Stimulated activated CD4-positive, alpha-beta T cell treated with anti-CD3 and anti-CD28 coated beads, Interleukin-1b, Interleukin-23, amount 100 ng/mL, for 4 hours (primary cell): ENCODE measurements at places on chromosomes 16 and 17.

DNA sequence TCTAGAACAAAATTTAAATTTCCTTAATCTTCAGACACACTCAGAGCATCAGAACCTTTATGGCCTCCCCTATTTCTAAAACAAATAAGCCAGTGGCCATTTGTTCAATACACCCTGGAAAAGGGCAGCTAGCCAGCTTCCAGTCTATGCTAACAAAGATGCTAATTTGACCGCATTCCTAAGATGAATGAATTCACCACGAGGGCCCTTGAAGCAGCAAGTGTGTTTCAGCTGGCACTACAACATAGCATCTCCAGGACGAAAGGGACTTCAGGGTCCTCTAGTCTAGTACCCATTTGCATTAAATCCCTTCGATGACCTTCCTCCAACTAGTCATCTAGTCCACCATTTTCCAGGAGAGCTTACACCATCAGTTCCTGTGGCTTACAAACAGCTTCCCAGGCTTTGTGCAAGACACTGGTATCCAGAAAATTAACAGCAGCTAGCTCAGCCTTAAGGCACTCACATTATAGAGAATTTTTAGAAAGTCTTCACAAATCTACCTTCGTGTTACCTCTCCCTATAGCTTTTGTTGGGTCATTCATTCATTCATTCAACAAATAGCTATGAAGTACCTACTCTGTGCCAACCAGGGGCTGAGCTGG lies 10.9 kb downstream of the KRT37 start:
- DNase-seq, result no peak

DNA sequence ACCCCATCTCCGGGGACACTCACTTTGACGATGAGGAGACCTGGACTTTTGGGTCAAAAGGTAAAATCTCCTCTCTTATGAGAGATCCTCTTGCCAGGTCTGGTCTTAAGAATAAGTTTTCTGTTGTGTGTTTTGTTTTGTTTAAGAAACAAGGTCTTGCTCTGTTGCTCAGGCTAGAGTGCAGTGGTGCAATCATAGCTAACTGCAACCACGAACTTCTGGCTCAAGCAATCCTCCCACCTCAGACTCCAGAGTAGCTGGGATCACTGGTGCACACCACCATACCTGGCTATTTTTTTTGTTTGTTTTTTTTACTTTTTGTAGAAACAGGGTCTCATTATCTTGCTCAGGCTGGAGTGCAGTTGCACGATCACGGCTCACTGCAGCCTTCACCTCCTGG lies 4.1 kb downstream of the MMP25 start:
- DNase-seq, result no peak

DNA sequence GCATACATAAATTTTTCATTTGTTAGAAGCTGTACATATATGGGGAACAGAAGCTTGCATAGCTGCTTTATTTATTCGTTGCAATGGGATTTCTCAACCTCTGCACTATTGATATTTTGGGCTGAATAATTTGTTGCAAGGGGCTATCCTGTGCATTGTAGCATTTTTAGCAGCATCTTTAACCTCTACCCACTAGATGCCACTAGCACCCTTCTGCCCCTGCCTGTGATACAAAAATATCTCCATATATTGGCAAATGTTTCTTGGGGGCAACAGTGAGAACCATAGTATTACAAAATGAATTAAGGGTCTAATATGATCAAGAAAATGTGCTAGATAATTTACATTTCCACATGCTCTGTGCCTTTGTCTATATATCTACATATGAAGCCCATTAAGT lies 1401.0 kb downstream of the CDH11 start:
- DNase-seq, result no peak

GRCh38 chr17:17322516-17323510 lies 19.6 kb downstream of the NT5M start:
- DNase-seq, result no peak

- DNase-seq, result no peak
Measured at GRCh38 chr17:12089809-12090384, 69.2 kb downstream of the MAP2K4 start.

DNA sequence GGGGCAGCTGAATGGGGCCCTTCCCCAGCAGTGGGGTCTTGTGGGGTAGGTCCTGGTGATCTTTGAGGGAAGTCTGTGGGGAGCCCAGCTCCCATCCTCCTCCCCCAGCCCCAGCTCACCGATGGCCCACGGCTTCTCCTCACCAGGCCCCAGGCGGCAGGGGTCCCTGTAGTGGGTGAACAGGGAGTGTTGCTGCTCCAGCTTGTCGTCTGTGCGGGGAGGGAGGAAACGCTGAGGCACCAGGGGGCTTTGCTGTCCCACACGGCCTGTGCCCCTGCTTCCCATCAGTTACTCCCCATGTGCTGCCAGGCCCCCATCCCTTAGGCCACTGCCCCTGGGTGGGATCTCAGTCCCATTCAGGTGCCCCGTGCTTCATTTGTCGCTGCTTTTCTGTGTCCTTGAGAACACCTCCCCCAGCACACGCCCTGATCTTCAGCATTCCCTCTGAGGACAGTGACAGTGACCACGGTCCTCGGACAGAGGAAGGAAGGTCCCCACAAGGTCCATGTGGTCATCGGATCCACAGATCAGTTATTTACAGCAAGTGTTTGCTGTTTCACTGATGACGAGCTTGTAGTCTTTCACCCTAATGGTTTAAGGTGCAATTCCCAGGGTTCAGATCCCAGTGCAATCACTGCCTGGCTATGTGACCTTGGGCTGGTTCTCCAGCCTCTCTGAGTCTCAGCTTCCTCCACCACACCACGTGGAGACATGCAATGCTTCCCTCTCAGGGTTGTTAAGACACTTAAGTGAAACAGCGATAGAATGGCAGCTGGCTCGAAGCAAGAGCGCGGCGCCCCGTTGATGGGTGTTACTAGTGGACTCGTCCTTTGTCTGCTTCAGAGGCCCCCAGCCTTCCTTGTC lies 53.1 kb downstream of the PRMT7 start:
- DNase-seq, result no peak

- DNase-seq, result peak; percentile 53
Measured at GRCh38 chr16:81632392-81633146, 146.5 kb upstream of the PLCG2 start.

DNA sequence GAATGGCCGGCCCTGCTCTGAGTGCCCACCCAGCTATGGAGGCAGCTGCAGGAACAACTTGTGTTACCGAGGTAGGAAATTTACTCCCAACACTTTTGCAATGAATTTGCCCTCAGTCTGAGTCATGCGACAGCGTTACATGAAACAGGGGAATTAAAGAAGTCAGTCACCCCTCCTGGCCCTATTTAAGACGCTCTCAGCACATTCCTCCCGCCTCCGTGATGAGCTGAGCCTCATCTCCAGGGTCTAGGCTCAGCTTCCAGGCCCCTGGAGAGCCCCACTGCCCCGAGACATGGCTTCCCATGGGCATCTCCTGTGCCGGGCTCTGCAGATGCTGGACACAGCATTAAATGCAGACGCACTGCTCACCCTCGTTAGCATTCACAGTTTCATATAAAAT lies 35.0 kb downstream of the CRISPLD2 start:
- DNase-seq, result no peak

GRCh38 chr16:66271074-66272060 lies 95.1 kb upstream of the CDH5 start:
- DNase-seq, result no peak

- DNase-seq, result no peak
Measured at GRCh38 chr17:76493505-76494167, 7.6 kb downstream of the RHBDF2 start.

DNA sequence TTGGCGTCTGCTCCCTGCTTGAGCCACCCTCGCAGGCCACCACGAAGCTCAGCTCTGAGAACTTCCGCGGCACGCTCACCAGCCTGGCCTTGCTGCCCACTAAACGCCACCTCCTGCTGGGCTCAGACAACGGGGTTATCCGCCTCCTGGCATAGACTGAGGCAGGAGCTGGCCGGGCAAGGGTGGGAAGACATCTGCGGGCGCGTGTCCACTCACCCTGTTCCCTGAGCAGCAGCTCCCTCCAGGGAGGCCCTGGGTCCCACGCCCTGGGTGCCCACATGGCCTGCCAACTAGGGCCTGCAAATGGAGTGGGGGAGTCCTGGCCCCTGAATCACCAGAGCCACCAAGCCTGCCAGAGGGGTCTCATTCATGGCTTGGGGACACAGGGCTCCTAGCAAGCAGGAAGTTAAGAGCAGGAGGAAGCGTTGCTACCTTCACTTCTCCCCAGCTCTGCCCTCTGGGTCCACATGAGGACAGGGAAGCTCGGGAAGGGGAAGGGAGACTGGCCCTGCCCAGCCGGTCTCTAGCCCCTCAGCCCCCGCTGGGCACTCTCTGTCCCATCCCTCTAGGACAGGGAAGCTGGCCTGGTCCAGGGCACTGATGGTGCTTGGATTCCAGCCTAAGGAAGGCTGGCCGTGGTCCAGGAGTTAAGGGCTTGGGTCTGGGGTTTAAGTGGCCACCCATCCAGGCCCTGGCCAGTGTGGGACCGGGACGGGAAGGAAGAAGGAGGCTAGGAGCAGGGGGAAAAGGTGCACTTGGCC lies 5.0 kb upstream of the SERPINF2 start:
- no peak for DNase-seq

GRCh38 chr17:69447726-69448125 lies 33.2 kb downstream of the MAP2K6 start:
- DNase-seq, result no peak

GRCh38 chr17:19447085-19447583 lies 36.1 kb downstream of the RNF112 start:
- peak; percentile 23 for DNase-seq

- no peak for DNase-seq
Measured at GRCh38 chr17:14144508-14144907, 75.2 kb downstream of the COX10 start.

GRCh38 chr17:68439656-68440290 lies 17.5 kb downstream of the WIPI1 start:
- no peak for DNase-seq

GRCh38 chr17:71905376-71906031 lies 215.3 kb upstream of the SOX9 start:
- no peak for DNase-seq

DNA sequence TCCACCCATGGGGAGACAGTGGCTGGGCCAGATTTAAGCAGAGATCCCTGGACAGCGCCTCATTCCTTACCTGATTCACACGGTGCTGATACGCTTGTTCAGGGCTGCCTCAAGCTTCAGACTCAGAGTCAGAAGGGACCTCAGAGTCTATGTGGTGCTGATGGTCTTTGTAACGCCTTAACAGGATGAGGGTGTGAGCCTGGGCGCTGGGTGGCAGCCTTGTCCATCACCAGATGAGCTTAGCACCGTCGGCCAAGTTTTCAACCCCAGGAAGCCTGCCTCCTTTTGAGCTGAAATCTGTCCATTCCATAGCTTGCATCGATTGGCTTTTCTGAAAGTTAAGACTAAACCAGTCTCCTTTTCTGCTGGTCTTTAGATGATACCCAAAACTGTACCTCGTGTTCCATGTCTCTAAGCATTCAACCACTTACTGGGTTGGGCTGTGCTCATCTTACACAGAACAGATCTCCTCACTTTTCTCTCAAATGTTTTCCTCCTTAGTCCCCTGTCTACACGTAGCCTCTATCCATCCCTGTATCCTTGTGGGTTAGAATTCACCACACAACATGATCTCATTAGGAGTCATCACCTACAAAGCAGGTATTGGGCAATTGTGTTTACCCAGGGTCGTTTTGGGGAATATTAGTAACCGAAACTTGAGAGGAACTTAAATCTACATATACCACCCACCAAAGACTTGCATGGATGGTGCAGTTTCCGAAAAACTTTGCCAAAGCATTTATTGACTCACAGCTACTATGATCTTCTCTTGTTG lies 573.4 kb downstream of the CDH13 start:
- no peak for DNase-seq
